Vagina (tissue), 2 donors: ENCODE measurements at places on chromosomes 16 and 17.
A peak's percentile ranks its signal among the peaks of the same experiment; 100 is the strongest.

- H3K4me3 ChIP-seq, result no peak overlapping the region
- DNase-seq, result no peak
- no peaks in the 10 kb centered on the region for H3K36me3 ChIP-seq
- H3K4me1 ChIP-seq, result no peaks in the 10 kb centered on the region
Observed at GRCh38 chr16:12315330-12316136, 339.0 kb downstream of the SNX29 start.

DNA sequence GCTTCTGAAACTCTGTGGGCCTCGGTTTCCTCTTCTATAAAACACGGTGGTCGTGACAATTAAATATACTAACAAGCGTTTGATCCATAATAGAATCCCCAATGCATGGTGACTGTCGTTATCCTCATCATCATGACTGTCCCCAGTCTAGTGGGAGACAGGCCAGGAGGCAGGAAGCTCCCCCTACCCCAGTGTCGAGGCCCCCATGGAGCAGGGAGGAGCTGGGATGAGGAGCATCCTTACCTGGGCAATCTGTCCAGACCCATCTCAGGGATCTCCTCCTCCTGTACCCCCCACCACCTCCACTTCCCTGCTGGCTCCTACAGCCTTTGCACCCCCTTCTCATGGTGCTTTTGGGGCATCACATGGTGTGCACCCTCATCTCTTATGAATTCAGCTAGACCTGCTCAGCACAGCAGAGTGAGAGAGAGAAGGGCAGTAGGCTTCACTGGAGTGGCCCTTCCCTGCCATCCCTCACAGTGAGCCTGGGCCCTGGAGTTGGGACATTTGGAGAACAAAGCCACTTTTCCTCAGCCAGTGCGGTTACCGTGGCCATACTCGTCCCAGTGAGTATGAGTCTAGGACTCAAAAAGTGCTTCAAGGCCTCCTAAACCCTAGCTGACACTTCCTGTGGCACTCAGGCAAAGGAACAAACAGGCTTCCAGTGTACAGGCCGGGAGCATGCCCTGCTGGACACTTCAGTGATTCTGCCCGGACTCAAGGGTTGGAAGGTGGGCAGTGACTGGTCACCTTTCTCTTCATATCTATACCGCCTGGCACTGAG lies 148.6 kb downstream of the CLEC16A start:
- H3K36me3 ChIP-seq, result no peaks in the 10 kb centered on the region
- no peak overlapping the region for H3K4me3 ChIP-seq
- peak overlapping the region; percentile 54 for H3K27ac ChIP-seq
- DNase-seq, result no peak

GRCh38 chr17:56754523-56755208 lies 79.1 kb downstream of the C17orf67 start:
- no peaks in the 10 kb centered on the region for H3K4me1 ChIP-seq
- H3K4me3 ChIP-seq, result no peak overlapping the region
- H3K36me3 ChIP-seq, result no peaks in the 10 kb centered on the region

- DNase-seq, result no peak
- H3K27me3 ChIP-seq, result no peaks in the 10 kb centered on the region
- H3K27ac ChIP-seq, result peak overlapping the region; percentile 38
- peaks cover 92% of the 10 kb centered on the region for H3K36me3 ChIP-seq
Observed at GRCh38 chr17:77208856-77209255, 68.1 kb downstream of the SEC14L1 start.

DNA sequence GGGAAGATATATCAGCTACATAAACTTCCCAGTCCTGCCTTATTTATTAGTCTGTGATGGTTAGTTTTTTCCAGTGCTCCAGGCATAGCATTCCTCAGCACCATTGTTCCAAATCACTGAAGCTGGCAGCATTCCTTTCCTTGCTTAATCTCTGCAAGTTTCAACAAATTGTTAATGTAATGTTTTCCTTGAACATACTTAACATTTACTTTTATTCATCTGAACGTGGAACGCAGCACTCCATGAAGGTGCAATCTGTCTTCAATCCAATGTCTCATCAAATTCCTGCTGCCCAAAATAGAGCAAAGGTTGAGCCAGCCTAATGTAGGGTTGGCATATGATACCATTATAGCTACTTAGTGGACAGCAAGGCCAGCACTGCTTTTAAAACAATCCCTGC lies 441.1 kb upstream of the RBFOX1 start:
- H3K27ac ChIP-seq, result no peak overlapping the region
- DNase-seq, result no peak
- no peaks in the 10 kb centered on the region for H3K36me3 ChIP-seq
- no peaks in the 10 kb centered on the region for H3K4me1 ChIP-seq
- no peak overlapping the region for H3K4me3 ChIP-seq

- no peaks in the 10 kb centered on the region for H3K36me3 ChIP-seq
- H3K27me3 ChIP-seq, result no peaks in the 10 kb centered on the region
- H3K27ac ChIP-seq, result peak overlapping the region; percentile 57
- DNase-seq, result no peak
Observed at GRCh38 chr16:65070831-65071432, 50.9 kb downstream of the CDH11 start.

DNA sequence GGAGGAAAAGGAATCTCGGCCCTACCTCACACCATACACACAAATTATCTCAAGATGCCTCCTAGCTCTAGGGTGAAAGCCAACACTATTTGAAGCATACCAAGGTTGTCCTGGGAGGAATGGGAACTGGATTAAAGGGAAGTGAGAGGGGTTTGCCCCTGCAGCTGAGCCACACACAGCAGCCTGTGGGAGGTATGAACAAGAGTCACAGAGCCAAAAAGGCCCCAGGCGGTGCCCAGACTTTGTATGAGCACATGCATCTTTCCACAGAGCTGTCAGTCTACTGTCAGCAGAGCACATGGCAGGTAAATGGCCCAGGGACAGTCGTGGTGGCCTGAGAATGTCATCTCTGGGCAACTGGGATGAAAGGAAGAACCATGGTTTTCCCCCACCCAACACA lies 31.0 kb upstream of the RCVRN start:
- DNase-seq, result no peak
- no peak overlapping the region for H3K4me3 ChIP-seq
- H3K27ac ChIP-seq, result peak overlapping the region; percentile 34
- H3K27me3 ChIP-seq, result no peaks in the 10 kb centered on the region
- peaks cover 29% of the 10 kb centered on the region for H3K4me1 ChIP-seq
